ENCODE measurements at places on chromosomes 1 and 21. TPM values are rescaled to one million over a fixed set of nuclear protein-coding genes. Genes with fewer than 3 reads are reported as not detected.

- H3K4me3 ChIP-seq = no peak overlapping the region
- H3K27me3 ChIP-seq = no peaks in the 10 kb centered on the region
- H3K4me1 ChIP-seq = no peaks in the 10 kb centered on the region
- no peak overlapping the region for H3K27ac ChIP-seq
Measured at GRCh38 chr1:193498088-193498655, 311.8 kb upstream of the B3GALT2 start.

The CNN3 gene
- 386 TPM for total RNA-seq

DNA sequence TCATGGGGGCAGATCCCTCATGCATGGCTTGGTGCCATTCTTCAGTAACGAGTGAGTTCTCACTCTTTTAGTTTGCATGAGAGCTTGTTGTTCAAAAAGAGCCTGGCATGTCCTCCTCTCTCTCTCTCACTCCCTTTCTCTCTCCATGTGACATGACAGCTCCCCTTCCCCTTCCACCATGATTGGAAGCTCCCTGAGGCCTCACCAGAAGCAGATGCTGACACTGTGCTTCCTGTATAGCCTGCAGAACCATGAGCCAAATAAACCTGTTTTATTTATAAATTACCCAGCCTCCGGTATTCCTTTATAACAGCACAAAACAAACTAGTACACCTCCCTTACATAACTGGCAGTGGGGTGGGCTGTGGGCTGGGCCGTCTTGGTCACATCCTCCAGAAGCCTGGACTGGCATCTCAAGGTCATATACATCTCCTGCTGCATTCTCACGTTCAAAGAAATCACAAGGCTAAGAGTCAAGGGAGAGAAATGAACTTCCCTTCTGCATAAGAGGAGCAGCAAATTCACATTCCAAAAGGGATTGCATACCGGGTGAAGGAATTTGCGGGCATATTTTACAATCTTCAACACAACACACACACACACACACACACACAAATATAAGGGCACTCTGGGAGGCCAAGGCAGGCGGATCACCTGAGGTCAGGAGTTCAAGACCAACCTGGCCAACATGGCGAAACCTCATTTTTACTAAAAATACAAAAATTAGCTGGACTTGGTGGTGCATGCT is 2.3 kb upstream of the CCSAP start:
- H3K27me3 ChIP-seq = no peaks in the 10 kb centered on the region
- H3K36me3 ChIP-seq = no peaks in the 10 kb centered on the region
- H3K27ac ChIP-seq = no peak overlapping the region

The F13B gene
- total RNA-seq = not detected

DNA sequence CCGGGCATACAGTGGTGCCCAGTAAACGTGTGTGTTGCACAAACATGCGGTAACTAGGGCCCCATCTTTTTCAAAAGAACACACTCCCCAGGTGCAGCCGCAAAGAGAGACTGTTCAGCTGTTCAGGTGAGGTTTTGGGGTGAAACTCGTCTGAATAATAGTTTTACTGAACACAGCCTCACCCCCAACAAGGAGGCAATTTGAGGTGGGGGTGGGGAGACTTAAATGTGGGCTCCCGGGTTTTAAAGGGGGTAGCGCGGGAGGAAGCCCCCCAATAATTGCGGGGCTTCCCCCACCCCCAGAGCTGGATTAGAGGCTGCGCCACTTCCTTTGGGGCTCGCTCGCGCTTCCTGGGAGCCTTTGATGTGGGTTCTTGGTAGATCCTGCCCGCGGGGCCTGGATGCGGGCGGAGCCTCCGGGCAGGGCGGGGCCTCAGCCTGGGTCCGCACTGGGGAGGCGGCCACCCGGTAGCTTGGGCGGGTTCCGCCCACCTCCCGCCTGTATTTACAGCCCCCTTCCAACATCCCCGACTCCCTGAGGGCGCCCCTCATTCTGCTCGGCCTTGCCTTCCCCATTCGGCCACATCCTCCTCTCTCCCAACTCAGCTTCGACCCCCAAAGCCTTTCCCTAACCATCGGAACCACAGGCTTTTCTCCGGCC is 6.4 kb upstream of the EPHA2 start:
- H3K27me3 ChIP-seq = no peaks in the 10 kb centered on the region
- no peak overlapping the region for H3K27ac ChIP-seq
- H3K4me1 ChIP-seq = no peaks in the 10 kb centered on the region
- H3K4me3 ChIP-seq = no peak overlapping the region
- H3K36me3 ChIP-seq = no peaks in the 10 kb centered on the region

Measured in aorta (tissue), 5 donors.